ENCODE measurements at places on chromosomes 3 and 15.

DNA sequence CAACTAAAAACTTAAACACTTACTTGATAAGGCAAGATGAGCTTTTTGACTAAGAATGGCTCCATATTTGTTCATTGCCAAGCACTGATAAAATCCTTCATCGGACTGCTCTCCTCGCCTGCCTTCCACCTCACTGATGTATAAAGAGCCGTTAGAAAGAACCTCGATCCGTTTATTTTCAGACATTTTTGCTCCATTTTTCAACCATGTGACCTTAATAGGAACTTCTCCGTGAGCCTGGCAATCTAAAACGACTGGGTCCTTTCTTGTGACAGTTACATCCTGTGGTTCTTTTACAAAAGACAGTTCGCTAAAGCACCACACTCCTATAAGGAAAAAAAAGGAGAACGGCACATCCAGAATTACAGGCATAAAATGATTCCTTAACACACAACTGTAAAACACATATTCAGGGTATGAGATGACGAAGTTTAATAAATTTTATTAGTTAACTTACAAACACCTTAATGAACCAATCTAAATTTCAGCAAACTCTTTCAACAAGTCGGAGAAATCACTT is 2.5 kb downstream of the PRTG start:
- DNase-seq, result no peak

DNA sequence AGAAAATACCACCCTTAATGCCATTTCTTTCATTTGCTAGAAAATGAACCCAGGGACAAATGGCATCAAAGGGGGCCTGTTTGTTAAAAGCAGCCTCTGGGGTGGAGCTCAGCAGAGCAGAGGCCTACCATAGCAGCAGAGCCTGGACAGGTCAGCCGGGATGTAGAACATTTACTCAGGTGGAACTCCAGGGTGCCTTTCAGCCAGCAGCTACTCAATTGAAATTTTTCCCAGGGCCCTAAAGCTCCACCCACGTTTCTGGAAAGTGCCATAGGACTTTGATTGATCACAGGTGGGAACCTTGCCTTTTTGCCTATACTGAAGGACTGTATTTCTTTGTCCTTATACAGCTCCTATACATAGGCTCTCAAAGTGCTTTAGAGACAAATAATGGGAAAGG is 74.5 kb upstream of the C15orf61 start:
- DNase-seq, result no peak

DNA sequence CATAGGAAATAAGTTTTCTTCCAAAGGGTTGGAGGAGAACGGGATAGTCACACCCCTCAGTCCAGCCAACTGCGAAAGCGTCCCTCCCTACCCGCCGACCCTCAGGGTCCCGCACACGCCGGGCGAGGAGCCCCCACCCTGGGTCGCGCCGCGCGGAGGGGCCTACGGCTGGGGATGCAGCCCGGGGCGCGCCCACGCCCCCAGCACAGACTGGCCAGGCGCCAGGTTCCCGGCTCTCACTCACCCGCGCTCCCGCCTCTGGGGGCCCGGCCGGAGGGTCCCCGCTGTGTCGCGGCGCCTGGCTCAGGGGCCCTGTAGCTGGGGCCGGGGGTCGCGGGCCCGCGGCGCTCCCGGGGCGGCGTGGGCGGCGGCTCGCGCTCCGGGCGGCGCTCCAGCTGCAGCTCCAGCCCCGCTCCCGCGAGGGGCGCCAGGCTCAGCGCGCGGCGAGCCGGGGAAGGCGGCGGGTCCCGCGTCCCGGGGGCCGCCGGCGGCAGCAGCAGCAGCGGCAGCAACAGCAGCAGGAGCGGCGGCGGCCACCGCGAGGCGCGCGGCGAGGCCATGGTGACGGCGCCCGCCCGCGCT is 375 bp downstream of the HEG1 start:
- DNase-seq, result no peak

DNA sequence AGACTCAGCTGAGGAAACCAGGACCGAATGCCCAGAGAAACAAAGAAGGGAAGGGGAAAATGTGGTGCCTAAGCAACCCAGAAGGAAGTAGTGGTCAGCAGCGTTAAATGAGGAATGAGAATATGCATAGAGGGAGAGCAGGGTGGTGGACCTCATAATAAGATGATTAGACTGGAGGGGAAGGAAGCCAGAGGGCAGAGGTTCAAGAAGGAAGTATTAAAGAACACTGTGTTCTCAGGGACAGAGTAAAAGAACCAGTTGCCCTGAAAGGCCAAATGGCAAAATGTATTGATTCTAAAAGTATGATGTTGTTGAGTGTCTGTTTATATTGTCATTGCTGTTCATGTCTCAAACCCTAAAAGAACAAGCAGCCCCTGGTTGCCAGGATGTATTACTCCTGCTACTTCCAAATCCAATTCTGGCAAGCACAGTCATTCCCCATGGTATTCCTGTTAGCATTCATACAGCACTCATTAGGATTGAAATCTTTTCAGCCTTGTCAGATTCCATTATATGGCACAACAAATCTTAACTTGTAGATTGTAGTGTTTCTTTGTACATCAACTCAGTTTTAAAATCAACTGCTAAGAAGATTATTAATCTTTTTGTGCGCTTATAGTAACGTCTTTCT is 23.4 kb downstream of the P2RY1 start:
- DNase-seq, result no peak

DNA sequence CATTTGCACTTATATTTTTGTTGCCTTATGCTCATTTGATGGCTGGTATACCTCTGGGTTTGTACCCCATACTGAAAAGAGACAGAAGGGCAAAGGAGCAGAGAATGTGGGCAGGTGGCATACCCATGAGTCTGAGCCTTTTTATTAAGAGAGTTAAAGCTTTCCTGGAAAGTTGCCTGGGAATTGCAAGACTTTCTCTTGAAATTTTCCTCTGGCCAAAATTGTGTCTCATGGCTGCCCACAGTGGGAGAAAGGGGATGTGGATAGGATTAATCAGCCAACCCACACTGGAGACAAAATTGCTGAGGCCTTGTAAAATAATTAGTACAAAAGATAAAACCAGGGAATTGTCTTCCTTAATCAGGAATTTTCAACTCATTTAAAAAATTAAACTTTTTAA is 8.2 kb upstream of the NMD3 start:
- DNase-seq, result peak; percentile 46

DNA sequence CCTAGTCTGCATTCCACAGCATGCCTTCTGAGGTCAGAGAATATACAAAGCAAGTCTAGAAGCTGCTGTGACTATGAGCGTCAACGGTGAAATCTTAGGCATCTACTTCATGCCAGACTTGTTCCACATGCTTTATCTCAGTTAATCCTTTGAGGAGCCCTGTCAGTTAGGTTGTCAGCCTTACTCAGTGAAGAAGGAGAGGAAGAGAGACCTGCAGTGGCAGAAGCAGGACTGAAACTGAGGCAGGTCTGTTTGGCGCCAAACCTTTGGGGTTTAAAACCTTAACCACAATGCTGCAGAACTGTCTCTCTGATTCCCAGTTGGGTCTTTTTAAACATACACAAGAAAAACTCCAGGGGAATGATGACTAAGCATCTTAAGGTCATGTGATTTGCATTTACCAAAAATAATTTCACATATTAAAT is 139.0 kb upstream of the LIPC start:
- DNase-seq, result no peak

DNA sequence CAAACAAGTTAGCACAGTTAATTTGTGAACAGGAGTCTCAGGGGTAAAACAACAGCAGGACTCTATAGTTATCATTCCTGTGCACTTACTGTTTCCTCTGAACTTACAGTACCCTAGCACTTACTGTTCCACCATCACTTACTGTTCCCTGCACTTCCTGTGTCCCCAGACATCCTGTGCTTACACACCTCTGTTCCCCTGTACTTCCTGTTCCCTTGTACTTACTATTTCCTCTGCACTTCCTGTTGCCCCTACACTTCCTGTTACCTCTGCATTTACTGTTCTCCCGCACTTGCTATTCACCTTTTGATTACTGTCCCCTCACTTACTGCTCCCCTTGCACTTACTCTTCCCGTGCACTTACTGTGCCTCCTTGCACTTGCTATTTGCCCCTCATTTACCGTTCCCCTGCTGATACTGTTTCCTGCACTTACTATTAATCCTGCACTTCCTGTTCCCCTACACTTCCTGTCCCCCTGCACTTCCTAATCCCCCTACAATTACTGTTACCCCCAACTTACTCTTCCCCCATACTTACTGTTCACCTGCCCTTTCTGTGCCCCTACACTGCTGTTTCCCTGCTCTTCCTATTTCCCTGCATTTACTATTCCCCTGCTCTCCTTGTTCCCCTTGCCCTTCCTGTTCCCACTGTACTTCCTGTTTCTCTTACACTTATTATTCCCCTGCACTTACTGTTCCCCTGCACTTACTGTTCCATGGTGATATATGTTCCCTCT is 30.3 kb downstream of the TPRA1 start:
- no peak for DNase-seq

DNA sequence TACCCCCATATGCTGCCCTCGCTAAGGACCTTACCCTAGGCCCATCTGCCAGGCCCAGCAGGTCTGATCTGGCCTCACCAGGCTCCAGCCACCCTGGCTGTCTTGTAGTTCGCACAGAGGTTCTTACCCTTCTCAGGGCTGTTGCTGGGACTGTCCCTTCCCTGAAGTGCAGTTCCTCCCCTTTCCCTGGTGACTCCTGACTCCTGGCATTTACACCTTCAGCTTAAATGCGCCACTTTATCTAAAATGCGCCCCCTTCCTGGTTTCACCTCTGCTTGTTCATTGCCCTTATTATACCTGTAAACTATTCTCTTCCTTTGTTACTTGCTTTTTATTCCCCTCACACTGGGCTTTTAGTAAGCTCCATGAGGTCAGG is 835 bp upstream of the TTLL3 start:
- no peak for DNase-seq
